Activated CD4-positive, alpha-beta T cell treated with anti-CD3 and anti-CD28 coated beads, Interleukin-2, amount 50 U/mL, for 48 hours (primary cell): ENCODE measurements at places on chromosomes 11 and 22.
A peak's percentile ranks its signal among the peaks of the same experiment; 100 is the strongest.

DNA sequence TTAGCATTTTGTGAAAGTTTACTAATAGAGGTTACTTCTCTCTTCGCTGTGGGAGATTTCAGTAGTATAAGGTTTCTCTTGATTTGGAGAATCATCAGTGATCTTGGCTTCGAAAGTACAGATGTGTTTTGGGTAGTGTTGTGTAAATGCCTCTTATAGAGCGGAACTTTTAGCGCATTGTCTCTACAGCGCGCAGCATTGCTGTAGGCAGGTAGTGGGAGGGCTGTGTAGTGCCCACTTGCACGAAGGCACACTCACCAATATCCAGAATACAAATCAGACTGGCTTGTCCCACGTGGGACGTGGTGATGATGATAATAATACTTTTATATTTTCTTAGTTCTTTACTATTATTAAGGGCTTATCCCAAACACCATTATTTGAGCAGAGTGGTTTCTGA is 51.4 kb downstream of the FAM83F start:
- no peak for DNase-seq

DNA sequence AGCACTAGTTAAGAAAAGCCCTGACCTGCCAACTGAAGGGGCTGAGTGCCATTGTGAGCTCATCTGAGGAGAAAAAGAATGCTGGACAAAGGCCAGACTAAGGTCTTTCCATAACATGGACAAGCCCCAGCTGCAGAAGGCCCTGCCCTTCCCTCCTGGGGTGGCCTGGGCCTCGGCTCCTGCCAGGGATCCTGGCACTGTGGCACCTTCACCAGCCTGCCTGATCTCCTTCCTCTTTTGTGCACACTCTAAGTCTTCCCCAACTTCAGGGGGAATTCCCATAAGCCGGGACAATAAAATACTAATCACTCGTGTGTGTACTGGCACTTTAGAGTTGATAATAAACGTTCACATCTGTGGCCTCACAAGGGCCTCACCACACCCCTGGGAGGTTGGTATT is 9.9 kb downstream of the TMPRSS13 start:
- DNase-seq: no peak

DNA sequence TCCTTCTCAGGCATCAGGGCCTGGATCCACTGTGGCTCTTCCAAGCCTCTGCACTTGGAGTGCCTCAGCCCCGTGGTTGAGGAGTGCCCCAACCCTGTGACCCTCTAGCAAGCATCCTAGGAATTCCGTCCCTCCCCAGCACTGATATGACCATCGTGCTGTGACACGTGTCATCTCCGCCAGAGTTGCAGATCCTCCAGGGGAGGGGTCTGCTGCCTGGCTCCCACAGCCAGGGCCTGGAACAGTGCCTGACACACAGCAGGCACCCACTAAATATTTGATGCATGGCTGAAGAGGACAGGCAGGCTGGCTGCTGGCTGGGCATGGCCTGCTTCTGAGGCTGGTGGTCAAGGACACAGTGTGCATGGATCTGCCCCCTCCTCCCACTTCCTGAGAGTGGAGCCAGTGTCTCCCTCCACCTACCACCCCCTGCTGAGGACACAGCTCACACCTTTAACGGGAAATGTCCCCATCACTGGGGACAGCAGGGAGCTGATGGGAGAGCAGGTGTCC is 1.7 kb upstream of the CD81 start:
- DNase-seq: no peak

GRCh38 chr11:19903620-19904069 is 191.0 kb downstream of the NAV2 start:
- DNase-seq: peak; percentile 73

DNA sequence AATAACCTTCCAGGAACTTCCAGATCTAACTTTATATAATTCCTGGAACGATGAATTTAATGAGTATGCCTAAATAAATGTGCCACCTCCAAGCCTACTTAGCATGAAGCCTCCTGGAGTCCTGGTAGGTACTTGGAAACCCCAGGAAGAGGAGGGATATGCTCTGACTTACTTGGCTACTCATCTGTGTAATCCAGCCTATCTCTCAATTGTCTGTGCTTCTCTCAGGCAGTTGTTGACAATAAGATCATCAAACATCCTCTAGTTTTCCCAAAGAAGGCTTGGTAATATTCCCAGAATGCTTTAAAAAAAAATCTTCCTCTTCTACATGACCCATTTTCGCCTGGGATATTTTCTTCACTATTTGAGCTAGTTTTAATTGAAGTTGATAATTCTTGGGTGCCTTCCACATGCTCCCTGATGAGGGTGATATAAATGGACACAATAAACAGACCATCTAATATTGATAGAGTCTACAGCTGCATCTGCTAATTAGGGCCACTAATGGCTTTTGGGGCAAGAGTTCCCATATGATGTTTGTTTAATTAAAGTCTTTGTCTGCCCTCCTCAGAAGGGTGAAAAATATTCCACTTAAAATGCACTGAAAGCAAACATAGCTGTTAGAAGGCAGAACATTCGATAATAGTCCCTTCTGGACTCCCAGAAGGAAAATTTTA is 75.5 kb upstream of the RAB38 start:
- DNase-seq: no peak

- no peak for DNase-seq
Measured at GRCh38 chr22:46036558-46037408, 59.8 kb upstream of the WNT7B start.

- DNase-seq: no peak
Measured at GRCh38 chr11:2390725-2391151, 9.8 kb upstream of the TSSC4 start.

- DNase-seq: no peak
Measured at GRCh38 chr11:46055371-46055770, 65.9 kb downstream of the PHF21A start.

GRCh38 chr11:130522284-130522961 is 74.0 kb downstream of the ADAMTS15 start:
- no peak for DNase-seq

GRCh38 chr22:30204015-30204741 is 42.4 kb downstream of the LIF start:
- no peak for DNase-seq

DNA sequence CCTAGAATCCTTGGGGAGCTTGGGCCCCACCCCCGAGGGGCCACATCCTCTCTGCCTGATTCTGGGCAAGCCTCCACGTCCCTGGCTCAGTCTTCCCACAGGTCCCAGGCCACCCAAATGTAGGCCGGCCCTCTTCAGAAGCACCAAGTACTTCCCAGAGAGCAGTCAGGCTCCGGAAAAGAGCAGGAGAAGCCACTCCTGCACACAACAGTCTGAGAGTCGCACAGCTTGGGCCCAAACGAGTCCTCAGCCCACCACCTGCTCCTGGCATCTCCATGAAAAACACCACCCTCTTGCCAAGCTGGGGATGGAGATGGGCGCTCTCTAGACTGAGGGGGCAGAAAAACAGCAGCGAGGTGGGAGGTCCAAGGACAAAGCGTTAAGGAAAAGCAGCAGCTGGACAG is 15.4 kb downstream of the EHD1 start:
- no peak for DNase-seq

- no peak for DNase-seq
Measured at GRCh38 chr11:126919147-126919823, 81.3 kb downstream of the KIRREL3 start.

DNA sequence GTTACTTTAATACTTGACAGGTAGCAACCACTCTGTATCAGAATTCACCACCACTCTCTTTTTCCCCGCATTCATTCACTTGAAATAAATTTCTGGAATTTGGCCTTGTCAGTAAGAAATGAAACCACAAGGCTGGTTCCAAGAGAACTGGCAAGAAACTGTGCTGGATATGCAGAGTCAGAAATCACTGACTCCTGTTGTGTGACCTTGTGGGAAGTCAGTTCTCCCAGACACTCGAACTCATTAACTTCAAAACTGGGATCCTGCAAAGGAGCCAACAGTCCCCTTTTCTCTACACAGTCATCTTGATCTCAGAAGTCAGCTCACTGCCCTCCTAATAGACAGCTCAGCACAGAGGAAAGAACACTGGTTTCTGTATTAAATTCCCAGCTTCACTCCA is 142.7 kb downstream of the LRRC4C start:
- no peak for DNase-seq

GRCh38 chr11:34773211-34773610 is 143.0 kb downstream of the APIP start:
- no peak for DNase-seq

DNA sequence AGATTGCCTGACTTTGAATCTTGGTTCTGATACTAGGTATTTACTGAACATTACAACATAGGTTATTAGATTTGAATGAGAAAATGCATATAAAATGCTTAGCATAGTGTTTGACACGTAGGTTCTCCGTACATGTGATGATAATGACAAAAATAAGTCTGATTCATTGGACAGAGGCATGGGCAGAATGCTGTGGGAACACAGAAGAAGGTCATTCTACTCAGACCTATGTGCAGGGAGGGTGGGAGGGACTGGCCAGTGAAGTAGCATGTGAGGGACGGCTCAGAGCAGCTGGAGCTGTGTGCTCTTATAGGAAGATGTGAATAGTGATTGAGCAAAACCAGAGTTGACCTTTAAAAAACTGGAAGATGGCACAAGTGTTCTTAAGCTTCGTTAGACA is 256.8 kb upstream of the RAG2 start:
- no peak for DNase-seq

DNA sequence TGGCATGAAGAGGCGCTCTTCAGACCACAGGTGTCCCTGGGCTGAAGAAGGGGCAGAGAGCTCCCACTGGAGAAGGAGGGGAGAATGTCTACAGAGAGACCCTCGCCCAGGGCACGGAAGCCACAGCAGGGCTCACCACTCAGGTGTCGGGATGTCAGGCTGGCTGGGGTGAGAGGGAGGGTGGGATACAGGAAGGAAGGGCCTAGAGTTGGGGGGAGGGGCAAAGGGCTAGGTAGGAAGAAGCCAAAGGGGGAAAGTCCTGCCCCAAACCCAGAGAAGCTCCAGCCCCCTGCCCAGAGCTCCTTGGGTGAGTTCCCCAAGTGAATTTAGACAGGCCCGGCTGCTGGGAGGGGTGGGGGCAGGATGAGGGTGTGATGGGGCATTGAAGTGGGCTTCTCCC is 232.0 kb downstream of the CEP164 start:
- DNase-seq: no peak

GRCh38 chr22:37331034-37331428 is 48.7 kb downstream of the CYTH4 start:
- no peak for DNase-seq

GRCh38 chr11:57896361-57897145 is 127.1 kb upstream of the OR9Q1 start:
- DNase-seq: no peak

DNA sequence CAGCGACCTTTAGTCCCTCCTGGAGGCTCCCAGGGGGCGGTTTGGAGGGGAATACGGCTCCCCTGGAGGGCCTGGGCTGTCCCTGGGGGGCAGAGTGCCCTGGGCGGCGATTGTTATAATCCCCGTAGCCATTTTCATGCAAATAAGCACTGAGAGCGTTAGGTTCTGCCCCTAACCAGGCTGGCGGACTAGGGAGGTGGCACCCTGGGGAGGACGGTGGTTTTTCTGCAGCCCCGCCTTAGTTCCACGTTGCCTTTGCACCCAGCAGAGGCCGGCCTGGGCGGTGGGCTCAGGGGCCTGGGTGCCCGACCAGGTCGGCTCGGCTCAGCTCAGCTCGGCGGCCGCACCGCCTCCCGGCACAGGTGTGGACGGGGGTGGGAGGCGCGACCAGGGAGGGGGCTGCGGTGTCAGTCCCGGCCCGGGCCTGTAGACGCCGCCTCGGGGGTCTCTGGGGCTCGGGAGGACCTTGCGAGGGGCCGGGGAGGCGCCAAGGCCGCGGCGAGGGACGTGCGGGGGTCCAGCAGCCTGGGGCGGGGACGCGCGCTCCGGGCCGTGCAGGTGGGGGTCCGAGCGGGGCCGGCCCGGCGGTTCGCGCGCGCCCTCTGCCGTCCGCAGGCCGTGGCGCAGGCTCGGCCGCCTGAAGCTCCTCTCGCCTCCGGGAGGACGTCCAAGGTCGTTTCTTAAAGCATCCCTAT is 2.3 kb upstream of the DUSP8 start:
- DNase-seq: peak; percentile 56

GRCh38 chr11:3893311-3893710 is 37.8 kb downstream of the STIM1 start:
- no peak for DNase-seq

- peak; percentile 35 for DNase-seq
Measured at GRCh38 chr22:31344578-31345330, 1.4 kb downstream of the PATZ1 start.

DNA sequence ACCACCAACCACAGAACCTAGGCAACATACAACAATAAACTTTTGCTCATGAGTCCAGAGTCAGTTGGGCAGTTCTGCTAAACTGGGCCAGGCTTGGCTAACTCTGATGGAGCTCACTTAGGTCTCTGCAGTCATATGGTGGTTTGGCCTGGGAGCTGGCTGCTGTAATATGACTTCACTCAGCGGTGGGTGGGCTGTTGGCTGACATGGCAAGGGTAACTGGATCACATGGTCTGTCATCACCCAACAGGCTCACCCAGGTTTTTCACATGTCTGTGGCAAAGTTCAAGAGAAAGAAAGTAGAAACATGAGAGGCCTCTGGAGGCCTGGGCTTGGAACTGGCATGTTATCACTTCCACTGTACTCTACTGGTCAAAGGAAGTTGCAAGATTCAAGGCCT is 43.2 kb upstream of the CLMP start:
- no peak for DNase-seq

- no peak for DNase-seq
Measured at GRCh38 chr22:26986884-26987283, 329.5 kb downstream of the MIAT start.
